ENCODE measurements at places on chromosomes 5 and 9.
A peak's percentile ranks its signal among the peaks of the same experiment; 100 is the strongest.

- peak; percentile 45 for DNase-seq
Observed at GRCh38 chr5:139137697-139138096, 60.5 kb downstream of the SIL1 start.

DNA sequence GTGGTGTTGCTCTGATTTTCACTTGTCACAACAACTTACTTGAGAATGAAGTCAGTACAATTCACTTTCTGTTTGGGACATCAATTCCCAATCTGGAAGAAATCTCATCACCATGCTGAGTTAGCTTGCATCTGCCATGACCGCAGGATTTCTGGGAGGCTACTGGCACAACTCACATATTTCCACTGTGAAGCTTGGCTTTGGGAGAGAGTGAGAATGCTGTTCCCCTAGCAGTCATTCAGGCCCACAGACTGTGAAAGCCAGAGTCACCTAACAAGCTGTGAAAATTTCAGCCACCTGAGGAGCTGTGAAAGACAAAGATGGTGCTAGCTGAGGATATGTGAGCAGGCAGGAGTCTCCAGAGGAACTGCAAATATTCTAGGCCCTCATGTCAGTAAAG, 365.2 kb upstream of the TUSC1 start:
- DNase-seq: no peak

- no peak for DNase-seq
Observed at GRCh38 chr5:123438244-123438643, 15.0 kb upstream of the CEP120 start.

- DNase-seq: no peak
Observed at GRCh38 chr5:114581136-114581535, 219.3 kb downstream of the KCNN2 start.

GRCh38 chr5:32410630-32411029, 33.9 kb downstream of the ZFR start:
- DNase-seq: no peak

DNA sequence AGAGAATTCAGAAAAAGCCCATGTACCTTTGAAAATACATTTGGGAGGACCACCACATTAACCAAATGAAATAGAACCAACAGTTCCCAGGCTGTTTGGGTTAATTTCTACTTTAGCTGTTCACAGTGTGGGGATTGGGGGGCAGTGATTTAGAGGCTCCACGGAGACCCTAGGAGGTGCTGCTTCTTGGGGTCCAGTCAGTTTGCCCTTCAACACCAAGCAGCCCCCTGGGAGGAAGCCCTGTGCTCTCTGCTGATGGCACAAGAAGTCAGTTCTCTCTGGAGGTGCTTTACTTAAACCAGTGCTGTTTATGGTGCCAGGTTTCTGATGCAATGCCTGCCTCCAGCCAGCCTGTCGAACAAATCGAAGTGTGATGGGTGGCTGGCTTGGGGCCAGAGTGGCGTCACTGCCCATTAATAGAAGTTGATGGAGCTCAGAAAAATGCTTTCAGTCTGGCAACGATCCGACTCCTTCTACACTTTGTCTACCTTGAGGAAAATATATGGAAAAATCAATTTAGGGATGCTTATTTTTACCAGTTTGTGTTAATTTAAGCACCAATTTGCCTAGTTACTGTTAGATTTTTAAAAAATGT, 134.0 kb downstream of the SNX18 start:
- DNase-seq: no peak

DNA sequence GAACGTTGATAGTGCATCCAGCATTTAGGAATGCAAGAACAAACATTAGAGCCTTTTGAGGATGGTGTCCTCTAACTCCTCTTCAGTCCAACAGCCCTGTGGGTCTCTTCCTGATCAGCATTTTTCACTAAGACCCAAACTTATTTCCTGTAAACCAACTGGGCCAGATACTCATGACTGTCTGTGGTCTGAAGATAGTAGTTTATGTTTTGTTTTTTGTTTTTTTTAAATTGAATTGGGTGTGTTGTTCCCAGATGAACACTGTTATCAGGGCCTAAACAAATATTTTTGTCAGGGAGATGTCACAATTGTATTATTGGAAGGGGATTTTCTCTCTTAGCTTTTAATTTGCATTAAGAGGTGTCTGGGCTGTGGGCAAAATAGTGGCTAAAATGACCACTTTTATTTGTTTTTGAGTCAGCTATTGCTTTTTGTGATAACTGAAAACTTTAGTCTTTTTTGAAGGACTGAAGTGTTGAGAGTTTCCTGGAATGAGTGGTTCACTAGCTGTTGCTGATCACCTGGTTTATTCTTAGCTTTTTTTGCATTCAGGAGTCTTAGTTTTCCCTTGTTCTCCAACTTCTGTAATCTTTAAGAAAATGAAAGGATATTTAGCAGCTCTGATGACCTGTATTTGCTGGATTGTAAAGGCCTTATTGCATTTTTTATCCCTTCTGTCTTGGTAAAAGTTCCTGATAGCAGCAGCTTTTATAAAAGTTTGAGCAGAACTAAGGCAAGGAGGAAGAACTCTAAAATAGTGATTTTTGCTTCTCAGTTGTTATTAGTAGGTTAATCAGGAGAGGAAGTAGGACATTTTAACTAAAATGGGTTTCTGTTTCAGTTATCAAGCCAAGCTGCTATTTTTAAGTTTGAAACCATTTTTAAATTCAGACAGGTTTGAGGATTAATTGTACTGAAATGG, 5.5 kb downstream of the MAN2A1 start:
- DNase-seq: no peak

DNA sequence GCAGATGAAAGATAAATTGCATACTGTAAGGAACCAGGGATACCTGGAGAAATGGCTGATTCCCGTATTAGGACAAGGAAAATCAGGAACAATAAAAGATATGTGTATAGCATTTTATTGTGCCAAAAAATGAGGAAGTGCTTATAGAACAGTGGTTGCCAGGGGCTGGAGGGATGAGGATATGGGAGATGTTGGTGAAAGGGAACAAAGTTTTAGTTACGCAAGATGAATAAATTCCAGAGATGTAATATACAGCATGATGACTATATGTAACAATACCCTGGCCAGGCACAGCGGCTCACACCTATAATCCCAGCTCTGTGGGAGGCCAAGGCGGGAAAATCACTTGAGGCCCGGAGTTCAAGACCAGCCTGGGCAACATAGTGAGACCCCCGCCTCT, 101.8 kb downstream of the CDK5RAP2 start:
- DNase-seq: peak; percentile 63

DNA sequence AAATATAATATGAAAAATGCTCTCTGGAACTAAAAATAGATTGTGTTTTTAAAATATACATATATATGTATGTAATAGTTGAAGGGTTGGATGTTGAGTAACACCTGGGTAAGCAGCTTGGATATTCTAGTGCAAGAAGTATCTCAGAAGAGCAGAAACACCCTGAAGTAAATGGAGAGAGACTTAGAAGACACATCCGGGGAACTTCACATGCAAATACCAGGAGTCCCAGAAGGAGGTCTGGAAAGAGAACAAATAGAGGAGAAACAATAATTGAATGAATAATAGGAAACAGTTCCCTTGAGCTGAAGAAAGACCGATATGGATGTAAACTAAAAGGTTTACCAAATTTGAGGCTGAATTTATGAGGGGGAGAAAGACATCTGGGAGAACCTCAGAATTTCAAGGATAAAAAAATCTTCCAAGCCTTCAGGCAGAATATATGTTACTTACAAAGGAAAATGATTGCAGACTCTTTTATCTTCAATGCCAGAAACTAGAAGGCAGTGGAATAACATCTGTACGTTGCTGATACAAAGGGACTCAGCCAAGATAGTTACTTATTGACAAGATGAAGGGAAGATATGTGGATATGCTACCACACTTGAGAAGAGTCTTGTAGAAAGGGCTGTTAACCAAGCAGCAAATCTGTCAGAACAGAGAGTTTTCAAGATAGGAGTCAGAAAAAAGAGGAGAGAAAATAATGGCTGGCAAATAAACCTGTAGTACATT, 42.7 kb downstream of the HSDL2 start:
- no peak for DNase-seq

GRCh38 chr9:2465921-2466460, 155.6 kb upstream of the VLDLR start:
- DNase-seq: no peak

GRCh38 chr9:16671591-16672137, 198.8 kb downstream of the BNC2 start:
- no peak for DNase-seq

GRCh38 chr9:105439428-105439827, 8.4 kb upstream of the FSD1L start:
- DNase-seq: no peak

DNA sequence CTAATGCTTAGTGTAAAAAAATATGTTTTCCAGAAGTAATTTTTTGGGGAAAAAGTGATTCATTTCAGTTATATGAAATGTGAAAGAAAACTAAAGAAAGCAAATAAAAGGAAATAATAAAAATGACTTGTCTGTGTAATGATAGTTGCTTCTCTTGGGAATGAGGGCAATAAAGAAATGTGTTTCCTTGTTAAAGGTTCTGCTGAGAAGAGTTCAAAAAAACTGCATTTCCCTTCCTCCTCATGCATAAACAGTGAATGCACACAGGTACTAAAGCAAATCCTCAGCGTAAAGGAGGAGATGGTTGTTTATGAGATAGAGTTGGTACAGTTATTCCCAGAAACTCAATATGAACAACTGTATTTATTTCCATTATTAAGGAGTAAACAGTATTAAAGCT, 307.6 kb downstream of the GLIS3 start:
- no peak for DNase-seq

DNA sequence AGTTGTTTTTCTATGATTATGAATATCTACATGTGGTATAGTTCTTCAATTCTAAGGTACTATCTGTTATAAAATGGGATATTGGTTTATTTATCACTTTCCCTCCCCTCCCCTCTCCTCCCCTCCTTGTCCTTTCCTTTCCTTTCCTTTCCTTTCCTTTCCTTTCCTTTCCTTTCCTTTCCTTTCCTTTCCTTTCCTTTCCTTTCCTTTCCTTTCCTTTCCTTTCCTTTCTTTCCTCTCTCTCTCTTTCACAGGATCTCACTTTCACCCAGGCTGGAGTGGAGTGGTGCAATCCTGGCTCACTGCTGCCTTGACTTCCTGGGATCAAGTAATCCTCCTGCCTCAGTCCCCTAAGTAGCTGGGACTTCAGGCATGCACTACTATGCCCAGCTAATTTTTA, 466.8 kb downstream of the DMAC1 start:
- DNase-seq: no peak

GRCh38 chr9:112914524-112914923, 23.8 kb upstream of the SLC46A2 start:
- no peak for DNase-seq

DNA sequence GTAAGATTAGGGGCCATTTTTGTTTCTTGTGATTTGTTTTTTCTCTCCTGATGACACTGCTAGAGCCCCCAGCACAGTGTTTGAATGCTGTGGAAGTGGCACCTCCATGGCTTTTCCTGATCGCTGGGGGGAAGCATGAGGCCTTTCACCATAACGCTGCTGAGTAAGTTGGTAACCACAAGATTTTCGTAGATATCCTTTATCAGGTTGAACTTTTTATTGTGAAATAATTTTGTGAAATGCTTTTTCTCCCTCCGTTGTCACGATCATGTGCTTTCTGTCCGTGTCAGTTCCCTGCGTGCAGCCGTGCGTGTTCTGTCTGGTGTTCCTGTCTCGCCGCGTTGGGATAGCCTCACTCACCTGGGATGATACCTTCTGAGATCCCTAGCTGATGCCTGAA, 59.4 kb downstream of the EHMT1 start:
- no peak for DNase-seq

GRCh38 chr5:86665984-86666760, 48.4 kb downstream of the COX7C start:
- DNase-seq: no peak

DNA sequence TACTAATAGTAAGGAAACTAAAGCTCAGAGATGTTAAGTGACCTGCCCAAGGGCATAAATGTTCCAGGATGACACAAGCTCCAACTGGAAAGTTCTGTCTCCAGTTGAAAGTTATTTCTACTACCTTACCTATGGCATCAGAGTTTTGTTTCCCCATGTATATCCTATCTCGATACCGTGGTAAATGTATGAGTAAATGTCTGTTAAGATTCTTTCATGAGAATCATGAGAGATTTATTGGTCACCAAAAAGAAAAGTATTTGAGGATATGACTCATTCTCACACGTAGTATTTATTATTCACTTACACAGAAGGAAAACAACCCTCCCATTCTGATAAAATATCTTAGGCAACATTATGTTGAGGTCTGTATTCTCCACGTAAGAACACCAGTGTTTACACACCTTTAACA, 11.1 kb upstream of the SHOC1 start:
- DNase-seq: no peak
